Breast epithelium (tissue), 4 donors: ENCODE measurements at places on chromosomes 4 and X.

DNA sequence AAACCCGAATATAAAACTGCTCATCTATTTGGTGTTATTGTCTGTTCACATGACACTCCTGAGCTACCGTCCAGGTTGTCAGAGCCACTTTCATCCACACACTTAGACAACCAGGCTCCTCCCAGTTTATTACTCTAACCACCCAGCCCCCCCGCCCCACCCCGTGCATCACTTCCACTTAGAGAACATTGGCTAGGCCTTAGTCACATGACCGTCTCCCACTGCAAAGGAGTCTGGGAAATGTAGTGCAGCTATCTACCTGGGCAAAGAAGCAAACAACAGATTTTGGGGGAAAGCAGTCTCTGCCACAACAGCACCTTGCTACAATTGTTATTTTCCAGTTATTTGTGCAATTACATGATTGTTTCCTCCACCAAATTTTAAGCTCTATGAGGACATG, 57.6 kb upstream of the RBPJ start:
- H3K27ac ChIP-seq, result no peak overlapping the region
- no peaks in the 10 kb centered on the region for H3K27me3 ChIP-seq

DNA sequence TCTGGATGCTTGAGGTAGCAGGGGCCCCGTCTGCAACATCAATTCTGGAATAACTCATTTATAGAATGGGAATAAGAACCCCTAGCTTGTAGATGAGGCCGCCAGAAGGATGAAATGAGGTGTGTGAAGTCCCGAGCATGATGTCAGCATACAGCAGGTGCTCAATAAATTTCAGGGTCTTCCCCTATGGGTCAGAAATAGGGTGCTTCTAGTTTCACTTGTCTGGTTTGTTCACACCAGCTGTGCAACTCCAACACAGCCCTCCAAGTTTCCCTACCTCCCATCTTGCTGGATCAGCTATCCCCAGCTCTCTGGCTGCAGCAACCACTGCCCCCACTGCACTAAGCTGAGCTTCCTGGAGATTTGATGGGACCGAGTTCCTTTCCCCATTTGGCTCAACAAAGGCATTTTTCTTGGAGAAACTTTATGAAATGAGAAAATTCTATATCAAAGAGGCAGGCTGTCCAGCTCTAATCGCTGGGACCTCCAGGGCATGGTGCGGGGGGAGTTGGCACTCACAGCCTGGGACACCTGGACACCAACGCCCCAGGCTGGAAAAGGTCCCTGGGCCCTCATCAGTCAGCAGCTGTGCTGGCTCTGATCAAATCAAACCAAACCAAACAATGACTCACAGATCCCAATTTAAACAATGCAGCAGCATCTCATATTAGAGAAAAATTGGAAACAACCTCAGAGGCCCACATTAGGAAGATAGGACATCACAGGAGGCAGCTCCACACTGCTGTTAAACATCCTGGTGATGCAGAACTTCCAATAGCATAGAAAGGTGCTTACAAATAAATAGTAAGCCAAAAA, 13.3 kb downstream of the SLC2A9 start:
- no peaks in the 10 kb centered on the region for H3K36me3 ChIP-seq
- no peak overlapping the region for H3K4me3 ChIP-seq
- H3K27me3 ChIP-seq, result no peaks in the 10 kb centered on the region
- H3K4me1 ChIP-seq, result peaks cover 9% of the 10 kb centered on the region
- DNase-seq, result no peak

- H3K27me3 ChIP-seq, result no peaks in the 10 kb centered on the region
- no peaks in the 10 kb centered on the region for H3K4me1 ChIP-seq
- no peak overlapping the region for H3K27ac ChIP-seq
- no peak overlapping the region for H3K4me3 ChIP-seq
- H3K36me3 ChIP-seq, result no peaks in the 10 kb centered on the region
- DNase-seq, result peak; percentile 12
Measured at GRCh38 chr4:8331575-8331955, 62.0 kb downstream of the HTRA3 start.

- DNase-seq, result no peak
- no peak overlapping the region for H3K27ac ChIP-seq
- no peaks in the 10 kb centered on the region for H3K36me3 ChIP-seq
- H3K4me3 ChIP-seq, result no peak overlapping the region
- no peaks in the 10 kb centered on the region for H3K4me1 ChIP-seq
Measured at GRCh38 chr4:138448169-138448568, 206.0 kb upstream of the SLC7A11 start.

DNA sequence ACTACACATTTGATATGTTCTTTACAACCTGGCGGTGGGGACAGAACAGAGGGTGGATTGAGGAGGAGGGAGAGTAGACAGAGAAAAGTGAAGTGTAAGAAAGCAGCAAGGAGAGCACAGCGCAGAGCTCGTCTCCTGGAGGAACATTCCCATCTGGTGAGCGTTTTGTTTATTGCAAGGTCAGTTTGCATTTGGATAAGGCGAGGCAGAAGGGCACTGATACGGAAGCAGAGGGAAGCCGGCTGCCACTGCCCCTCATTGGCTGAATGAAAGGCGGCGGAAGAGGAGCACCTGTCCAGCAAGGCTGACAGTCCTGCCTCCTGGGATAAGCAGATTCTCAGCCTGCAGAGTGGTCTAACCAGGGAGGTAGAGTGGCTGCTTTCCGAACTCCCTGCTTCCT, 83.2 kb downstream of the GPR143 start:
- no peak for DNase-seq
- no peaks in the 10 kb centered on the region for H3K4me1 ChIP-seq
- no peak overlapping the region for H3K27ac ChIP-seq
- H3K4me3 ChIP-seq, result no peak overlapping the region
- H3K36me3 ChIP-seq, result no peaks in the 10 kb centered on the region
